ENCODE measurements at places on chromosomes 2 and 18.

DNA sequence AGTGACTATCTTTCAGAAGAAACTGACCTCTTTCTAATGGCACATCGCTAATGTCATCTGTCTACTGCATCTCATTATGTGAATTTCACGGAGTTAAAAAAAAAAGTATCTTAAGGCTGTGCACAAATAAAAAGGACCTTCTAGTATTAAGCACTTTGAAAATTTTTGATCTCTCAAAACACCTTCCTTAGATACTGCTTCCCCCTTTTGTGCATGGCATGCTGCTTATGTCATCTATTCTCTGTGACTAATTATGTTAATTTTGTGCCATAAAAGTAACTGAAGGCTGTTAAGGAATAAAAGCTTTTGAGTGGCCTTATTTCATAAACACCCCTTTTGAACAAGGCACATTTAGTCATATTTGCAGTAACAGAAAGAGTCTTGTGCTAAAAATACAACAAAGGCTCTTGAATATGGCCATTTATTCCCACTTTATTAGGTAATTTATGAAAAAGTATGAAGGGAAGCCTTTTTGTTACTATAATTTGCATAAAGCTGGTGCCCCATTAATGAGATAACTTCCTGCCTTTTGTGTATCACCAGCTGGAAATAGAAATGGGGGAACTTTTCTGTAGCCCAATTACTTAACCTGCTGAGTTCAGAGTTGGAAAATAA is 1412.0 kb upstream of the ZEB2 start:
- no peak for DNase-seq

DNA sequence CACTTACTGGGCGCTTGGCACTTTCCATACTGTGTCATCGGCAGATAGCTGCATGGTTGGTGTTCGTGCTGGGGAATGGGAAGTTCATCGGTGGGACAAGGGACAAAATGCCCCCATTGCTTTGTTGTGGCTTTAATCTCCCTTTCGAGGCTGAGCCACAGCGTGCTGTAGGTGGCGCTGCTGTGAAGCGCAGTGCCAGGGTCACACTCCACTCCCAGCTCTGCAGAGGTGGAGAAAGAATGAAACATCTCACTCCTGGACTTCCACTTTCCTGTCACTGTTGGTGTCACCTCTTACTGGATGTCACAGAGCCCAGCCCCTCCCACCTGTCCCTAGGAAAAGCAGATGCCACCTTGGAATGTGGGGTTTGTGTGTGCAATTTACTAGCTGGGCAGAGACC is 8.7 kb downstream of the TYMS start:
- no peak for DNase-seq

DNA sequence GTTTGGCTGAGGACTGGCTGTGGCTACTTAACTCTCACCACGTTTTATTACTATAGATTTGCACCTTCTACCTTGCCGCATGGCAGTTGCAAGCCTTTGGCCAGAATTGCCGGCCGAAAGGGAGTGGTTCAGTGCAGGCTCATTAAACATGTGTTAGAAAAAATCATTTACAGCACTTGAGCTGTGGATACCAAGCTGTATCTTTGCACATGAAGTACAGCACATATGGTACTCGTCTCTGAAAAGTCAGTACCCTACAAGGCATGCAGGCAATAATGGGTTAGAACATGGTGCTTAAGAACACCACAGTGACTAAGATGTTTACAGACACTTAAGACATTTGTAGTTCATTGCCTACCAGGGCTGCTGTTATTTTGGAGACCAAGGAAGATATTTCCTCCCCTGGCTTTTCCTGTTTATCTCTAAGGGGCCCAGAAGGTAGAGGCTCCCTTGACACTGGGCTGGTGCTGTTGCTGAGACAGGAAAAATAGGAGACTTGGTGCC is 103.1 kb downstream of the ZNF532 start:
- no peak for DNase-seq

DNA sequence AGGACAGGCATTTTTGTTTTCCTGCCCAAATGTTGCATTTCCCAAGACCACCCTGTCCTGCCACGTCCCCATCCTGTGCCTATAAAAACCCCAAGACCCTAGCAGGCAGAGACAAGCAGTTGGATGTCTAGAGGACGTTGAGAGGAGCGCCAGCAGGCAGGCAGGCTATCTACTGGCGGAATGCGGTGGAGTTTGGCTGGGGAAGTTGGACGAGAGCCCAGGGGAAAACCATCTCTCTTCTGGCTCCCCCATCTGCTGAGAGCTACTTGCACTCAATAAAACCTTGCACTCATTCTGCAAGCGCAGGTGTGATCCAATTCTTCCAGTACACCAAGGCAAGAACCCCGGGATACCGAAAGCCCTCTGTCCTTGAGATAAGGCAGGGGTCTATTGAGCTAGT is 72.5 kb downstream of the ARL6IP6 start:
- no peak for DNase-seq

GRCh38 chr2:98087447-98088020 is 567 bp downstream of the VWA3B start:
- no peak for DNase-seq

- DNase-seq, result no peak
Measured at GRCh38 chr2:177207101-177207500, 5.5 kb upstream of the HNRNPA3 start.

- no peak for DNase-seq
Measured at GRCh38 chr2:47255794-47256193, 100.7 kb upstream of the STPG4 start.

- no peak for DNase-seq
Measured at GRCh38 chr18:8507361-8507760, 101.9 kb upstream of the RAB12 start.

GRCh38 chr2:173831312-173832229 is 133.6 kb downstream of the SP3 start:
- no peak for DNase-seq

DNA sequence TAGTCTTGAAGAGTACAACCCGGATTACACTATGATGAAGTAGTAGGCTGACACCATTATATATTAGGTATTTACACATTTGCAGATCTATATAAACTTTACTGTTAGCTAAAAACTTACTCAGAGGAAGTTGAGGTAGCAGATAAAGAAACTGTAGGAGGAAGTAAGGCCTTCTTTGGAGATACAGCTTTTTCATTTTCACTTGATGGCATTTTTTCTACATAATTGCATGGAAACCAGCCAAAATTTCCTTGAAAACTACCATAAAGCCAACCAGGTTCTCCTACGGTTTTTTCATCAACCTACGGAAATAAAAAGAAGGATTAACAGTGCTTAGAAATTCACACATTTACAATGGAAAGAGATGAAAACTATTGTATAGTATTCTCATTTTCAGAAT is 86.6 kb downstream of the FAM228A start:
- no peak for DNase-seq

DNA sequence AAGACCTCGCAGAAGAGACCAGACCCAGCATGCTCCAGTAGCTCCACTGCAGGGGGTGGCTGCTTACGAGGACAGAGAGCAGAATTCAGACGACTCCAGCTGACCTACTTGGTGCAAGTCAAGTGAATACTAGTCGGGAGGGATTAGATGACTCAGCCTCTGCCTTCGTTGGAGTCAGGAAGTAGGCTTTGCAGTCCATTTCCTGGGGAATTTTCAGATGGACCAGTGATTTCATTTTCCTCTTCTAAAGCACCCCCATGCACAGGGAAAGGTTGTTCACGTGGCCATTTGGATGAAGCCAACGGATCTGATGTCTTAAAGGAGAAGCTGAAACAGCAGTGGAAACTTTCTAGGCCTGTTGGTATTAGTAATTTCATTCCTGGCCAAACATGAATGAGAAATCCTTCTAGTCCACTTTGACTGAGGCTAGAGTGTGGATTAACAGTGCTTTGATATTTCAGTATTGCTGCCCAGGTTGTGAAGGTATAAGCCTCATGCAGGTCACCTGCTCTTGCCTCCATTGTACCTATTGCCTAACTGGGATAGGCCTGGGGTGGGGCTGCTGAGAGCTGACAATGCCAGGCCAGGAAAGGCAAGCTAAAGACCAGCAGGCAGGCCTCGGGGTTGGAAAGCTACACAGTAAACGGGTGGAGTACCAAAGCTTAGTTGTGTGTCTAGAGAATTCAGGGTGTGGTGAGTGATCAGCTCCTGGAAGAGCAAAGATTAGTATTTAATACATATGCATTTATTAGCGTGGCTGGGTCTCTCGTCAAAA is 117.6 kb upstream of the FOSL2 start:
- no peak for DNase-seq

- no peak for DNase-seq
Measured at GRCh38 chr18:8142932-8143331, 466.3 kb upstream of the RAB12 start.

GRCh38 chr2:236744716-236745115 is 175.1 kb downstream of the ACKR3 start:
- no peak for DNase-seq

- no peak for DNase-seq
Measured at GRCh38 chr2:65917986-65918385, 485.6 kb upstream of the SPRED2 start.

DNA sequence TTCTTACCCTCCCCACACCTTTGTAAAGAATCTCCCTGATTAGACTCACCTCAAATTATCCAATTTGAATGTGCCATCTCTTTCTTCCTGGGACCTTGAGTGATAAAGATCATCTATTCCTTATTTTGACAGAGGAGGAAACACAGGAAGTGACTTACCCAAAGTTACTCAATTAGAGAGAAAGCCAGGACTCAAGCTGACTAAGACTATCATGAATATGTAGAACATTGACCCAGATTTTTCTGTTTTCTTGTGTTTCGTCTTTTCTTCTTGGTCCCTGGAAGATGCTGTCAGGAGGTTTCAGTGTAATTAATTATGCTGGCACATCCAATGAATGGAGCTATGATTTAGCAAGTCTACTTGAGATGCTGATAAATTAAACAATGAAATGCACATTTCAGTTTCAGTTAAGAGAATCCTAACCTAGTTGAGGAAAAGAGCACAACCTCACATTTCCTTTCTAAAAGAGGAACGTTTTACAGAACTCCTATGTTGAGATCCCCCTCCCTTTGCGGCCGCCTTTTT is 380.4 kb downstream of the CLIP4 start:
- DNase-seq, result no peak

GRCh38 chr2:178865999-178866398 is 58.8 kb upstream of the TTN start:
- no peak for DNase-seq

- no peak for DNase-seq
Measured at GRCh38 chr18:39862341-39862740, 2092.7 kb upstream of the PIK3C3 start.

- DNase-seq, result no peak
Measured at GRCh38 chr2:237593596-237594320, 3.2 kb upstream of the RAB17 start.

DNA sequence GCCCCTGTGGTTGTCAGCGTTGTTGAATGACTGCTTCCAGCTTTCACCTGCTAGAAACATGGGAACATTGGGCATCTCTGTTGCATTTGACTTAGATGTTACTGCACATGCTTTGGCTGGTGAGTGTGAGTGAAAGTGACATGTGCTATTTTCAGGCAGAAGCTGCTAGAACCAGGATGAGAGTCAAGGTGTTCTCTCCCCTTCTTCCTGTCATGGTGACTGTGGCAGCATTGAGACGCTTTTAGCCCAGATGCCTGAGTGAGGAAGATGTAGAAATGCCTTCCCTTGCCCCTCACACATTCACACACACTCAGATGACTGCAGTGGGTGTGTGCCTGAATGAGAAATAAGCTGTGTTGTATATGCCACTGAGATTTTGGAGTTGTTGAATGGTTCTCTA is 220.2 kb downstream of the PTPRM start:
- DNase-seq, result no peak

GRCh38 chr2:111157071-111157661 is 36.5 kb downstream of the BCL2L11 start:
- DNase-seq, result no peak

DNA sequence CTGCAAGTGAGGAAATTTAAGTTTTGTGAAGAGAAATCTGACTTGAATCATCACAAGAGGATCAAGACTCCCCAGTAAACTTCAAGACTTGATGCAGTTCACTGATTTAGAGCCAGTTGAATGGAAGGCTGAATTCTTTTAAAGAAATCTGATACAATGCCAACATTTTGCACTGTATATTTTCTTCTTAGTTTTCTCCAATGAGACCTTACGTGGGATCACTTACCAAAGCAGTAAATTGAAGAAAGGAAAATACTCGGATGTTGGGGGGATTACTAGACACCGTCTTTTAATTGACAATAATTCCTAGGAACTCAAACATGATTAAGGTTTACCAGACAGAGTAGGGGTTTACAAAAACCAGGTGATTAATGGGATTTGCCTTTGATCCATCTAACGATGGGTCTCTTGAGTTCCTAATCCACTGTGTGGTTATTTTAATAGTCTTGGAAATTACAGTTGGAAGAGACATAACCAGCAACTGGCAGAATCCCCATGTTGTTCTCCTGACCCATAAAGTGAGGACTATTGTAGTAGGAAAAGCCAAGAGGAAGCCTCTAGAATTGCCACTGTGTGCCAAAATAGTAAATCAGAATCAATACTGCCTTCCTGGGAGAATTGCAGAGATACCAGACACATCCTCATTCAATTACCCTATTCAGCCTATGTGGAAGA is 354.5 kb downstream of the PID1 start:
- no peak for DNase-seq

- DNase-seq, result no peak
Measured at GRCh38 chr2:158049129-158049855, 52.4 kb upstream of the UPP2 start.

- no peak for DNase-seq
Measured at GRCh38 chr2:85277416-85278158, 50.2 kb downstream of the TGOLN2 start.

DNA sequence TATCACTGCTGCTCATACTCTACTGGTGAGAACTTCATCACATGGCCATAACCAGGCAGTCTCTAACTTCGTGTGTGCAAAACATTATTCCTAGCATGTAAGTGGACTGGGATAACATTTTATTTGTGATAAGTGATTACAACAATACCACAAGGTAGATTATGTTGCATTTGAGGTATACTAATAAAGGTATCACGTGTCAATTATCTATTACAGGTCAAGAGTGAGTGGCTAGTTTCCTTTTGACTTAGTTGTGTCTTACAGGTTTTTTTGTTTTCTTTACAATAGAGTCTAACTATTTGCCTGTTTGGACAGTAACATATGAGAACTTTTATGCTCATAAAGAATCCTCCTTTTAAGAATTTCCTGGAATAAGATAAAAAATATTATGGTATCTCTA is 67.2 kb upstream of the DSC1 start:
- DNase-seq, result no peak

- DNase-seq, result no peak
Measured at GRCh38 chr2:173523497-173523896, 168.8 kb downstream of the CDCA7 start.

DNA sequence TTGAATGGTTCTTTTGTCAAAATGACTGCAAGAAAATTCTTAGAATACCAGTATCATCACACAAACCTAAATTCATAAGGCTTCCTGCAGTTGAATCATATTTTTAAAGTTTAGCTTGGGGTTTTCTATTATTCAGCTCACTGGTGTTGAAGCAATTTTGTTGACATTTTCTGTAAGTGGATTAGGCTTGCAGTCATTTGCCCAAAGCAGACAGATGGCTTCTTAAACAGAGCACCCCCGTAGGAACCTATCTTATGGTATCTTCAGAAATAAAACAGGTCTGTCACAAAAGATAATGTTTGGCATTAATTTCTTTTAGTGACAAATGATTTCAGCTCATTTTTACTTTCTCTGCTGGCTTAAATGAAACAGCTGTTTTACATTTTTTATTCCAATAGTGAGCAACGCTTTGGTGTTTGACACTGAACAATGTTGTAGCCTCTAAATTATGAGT is 331.1 kb downstream of the PLCL1 start:
- no peak for DNase-seq

- no peak for DNase-seq
Measured at GRCh38 chr18:22914633-22915032, 18.5 kb upstream of the RBBP8 start.
